Umbilical cord (tissue), 2 donors: ENCODE measurements at places on chromosomes 6 and 20. TPM values are rescaled to one million over a fixed set of nuclear protein-coding genes. Genes with fewer than 3 reads are reported as not detected.
A peak's percentile ranks its signal among the peaks of the same experiment; 100 is the strongest.

Gene NKAPL
- total RNA-seq, result 1.9 TPM

Gene LTB
- total RNA-seq, result 0.96 TPM

Gene TSBP1
- total RNA-seq, result 1.7 TPM

GRCh38 chr20:48298851-48299484 is 513.7 kb upstream of the SULF2 start:
- DNase-seq, result peak; percentile 96

Gene LGSN
- 4.1 TPM for total RNA-seq

Gene R3HDML
- not detected for total RNA-seq

GRCh38 chr6:41872147-41872546 is 23.0 kb downstream of the USP49 start:
- no peak for DNase-seq

GRCh38 chr6:3746696-3747095 is 4.8 kb downstream of the PXDC1 start:
- DNase-seq, result no peak

GRCh38 chr6:16324606-16325225 is 86.3 kb downstream of the GMPR start:
- no peak for DNase-seq

GRCh38 chr20:51111290-51111689 is 88.4 kb upstream of the KCNG1 start:
- DNase-seq, result no peak

DNA sequence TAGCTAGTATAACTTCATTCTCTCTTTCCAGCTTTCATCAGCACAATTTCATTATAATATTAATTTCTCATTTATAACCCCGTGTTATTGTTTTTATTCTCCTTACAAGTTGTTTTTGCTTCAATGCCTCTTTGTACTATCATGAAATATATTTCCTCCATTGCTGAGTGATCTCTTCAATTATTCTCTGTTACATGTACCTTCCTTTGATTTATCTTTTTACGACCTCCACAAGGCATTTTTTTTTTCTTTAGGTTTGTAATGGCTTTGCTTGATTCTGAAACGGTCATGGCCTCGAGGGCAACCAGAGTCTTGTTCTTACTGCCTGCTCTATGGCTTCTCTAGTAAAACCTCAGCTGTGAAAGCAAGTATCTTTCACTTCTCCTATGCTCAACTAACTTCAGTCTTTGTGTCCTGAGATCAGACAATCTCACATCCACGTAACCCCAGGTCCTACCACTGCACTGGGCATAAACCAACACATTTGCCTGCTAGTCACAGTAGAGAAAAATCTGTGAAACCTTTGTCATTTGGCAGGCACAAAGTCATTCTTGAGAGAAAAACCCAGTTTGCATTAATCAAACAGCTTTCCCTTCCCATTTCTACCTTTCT is 119.9 kb downstream of the UST start:
- DNase-seq, result no peak

Gene FAM83C
- total RNA-seq, result 0.72 TPM

DNA sequence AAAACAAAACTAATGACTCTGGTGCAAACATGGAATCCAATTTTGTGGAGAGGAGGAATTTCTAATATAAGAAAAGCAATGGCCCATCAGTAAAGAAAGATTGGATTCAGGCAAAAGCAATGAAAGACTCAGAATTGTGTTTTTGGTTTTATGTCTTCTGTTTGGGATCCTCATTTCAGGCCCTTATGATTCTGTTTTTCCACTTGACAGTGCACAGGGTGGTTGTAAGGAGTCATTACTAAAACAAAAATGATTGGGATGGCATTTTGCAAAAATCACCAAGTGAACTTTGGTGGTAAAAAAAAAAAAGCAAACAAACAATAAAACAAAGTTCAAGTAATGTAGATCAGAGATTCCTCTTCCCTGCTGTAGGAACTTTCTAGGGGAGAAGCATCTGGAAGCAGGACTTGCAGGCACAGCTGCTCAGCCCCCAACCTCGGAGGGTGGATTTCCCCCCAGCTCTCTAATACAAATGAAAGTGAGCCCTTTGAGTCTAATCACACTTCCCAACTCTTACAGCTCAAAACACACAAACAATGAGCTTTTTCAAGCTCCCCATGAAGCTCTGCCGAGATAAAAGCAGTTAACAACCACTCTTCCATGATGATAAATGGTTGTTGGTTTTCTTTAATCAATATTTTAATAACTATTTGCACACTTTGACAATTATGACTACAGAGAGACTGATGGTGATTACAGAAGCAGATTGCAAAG is 177.7 kb downstream of the ZDHHC14 start:
- no peak for DNase-seq

GRCh38 chr20:21435576-21435975 is 38.2 kb upstream of the NKX2-4 start:
- no peak for DNase-seq

GRCh38 chr20:14441201-14441600 is 103.8 kb upstream of the FLRT3 start:
- no peak for DNase-seq

Gene CCDC28A
- 15.4 TPM for total RNA-seq
